ENCODE measurements at places on chromosomes 1 and 21. TPM values are rescaled to one million over a fixed set of nuclear protein-coding genes. Genes with fewer than 3 reads are reported as not detected.

DNA sequence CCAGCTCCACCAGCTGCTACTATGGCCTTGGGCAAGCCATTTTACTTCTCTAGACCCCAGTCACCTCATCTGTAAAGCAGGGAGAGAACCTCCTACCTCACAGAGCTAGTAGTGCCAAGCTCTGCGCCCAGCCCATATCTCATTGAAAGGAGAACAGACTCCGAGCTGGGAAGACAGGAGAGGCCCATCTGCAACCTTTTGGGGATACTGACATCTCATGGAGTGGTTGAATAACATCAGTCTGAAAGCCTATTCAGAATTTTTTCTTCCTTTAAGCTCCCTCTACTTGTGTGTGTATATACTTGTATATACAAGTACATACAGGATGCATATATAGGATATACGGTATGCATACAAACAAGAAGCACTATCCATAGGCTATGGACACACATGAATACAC lies 279.5 kb upstream of the POU3F1 start:
- no peak for DNase-seq

DNA sequence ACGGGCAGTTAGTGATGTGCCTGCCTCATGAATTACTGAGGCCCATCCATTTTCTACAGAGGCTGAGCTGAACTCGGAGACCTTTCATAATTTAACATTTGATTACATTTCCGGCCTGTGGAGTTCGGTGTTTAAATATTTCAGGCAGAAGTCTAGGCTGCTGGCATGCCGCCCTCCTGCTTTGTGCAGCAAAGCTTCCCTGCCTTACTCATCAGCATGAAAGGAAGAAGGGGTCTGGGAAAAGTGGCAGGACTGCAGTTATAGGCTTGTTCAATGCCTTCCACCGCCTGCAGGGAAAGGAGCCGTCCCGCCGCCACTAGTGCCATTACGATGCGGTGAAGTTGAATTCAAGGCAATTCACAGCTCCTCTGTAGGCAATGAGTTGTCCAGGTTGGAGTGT lies 527.9 kb downstream of the NPHP4 start:
- DNase-seq: no peak

DNA sequence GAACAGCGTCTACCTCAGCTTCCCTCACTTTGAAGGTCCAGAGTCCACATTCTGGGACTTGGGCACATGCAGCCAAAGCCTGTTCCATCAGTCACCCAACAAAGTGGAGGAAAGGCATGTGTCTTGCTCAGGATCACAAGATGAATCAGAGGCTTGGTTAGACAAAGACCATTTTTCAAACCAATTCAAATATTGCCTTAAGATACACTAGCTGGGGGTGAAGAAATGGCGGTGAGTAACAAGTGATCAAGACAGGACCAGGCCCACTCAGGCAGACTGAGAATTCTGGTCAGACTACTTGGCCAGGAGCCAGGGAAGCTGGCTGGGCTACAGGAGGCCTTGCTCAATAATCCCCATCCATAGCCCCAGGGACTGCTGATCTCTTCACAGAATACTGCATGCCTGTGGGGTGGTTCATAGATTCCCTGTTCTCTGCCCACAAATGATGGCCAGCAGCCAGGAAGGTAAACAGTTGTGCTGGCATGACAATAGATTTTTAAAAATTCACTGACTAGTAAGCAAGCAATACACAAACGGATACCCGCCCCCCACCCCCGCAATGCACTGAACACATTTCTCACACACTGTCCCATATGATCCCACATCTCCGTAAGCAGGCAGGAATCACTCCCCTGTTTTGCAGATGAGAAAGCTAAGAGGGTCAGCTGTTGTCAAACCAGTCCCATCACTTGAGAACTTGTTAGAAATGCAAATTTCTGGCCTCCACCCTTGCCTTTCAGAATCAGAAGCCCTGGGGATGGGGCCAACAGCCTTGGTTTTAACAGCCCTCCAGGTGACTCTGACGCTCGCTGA lies 27.2 kb downstream of the ERI3 start:
- DNase-seq: peak; percentile 89

DNA sequence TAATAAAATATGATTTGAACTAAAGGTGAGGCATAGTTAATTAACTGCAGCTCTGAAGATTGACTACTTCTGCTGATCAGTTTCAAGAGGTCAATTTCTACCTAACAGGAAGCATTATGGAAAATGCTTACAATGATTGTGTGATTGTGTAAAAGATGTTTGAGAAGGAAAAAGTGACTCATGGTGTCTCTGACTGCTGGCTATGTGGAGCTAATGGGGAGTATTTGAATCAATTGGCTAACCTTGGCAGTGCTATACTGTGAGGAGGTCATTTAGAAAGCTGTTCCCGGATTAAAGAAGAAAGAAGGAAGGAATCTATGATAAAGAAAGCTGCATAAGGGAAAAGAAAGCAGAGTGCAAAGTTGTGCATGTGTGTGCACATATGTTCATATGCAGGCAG lies 376.5 kb downstream of the ADGRL2 start:
- no peak for DNase-seq

DNA sequence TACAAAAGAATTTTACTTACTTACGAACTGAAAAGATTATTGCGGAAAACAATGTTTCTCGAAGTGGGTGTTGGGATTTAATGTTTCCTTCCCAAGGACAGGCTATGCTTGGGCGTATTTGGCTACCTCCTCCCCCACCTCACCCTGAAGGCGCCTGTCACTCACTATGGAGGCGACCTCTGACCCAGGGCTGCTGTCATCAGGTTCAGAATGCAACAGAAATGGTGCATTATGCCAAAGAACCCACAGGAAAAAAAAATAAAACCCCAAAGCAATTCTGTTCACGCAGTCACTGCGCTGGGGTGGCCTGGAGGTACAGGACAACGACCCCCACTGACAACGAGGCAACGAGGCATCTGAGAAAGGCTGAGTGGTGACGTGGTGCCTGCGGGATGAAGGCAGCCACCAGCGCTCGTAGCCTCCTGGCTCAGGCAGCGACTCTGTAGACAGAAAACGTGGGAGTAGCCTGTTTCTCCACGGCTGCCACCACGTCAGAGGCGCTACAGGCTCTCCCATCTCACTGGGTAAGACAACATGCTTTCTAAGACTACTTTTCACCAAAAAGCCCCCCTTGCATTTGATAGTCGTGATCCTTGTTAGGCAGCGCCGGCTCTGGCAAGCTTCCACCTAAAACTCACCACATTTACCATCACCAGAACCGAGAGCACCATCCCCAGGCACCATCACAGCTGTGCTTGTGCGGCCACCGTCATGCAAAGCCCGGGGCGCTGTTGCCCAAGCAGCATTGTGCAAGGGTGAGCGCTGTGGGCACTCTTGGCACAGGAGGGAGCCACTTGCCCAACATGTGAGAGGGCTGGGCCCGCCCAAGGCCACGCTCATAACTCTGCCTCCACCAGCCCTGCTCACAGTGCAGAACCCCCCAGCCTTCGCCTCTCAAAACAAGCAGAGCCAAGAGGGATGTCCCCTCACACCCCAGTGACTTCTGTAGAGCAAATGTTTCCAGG lies 14.3 kb downstream of the NADK start:
- peak; percentile 71 for DNase-seq

DNA sequence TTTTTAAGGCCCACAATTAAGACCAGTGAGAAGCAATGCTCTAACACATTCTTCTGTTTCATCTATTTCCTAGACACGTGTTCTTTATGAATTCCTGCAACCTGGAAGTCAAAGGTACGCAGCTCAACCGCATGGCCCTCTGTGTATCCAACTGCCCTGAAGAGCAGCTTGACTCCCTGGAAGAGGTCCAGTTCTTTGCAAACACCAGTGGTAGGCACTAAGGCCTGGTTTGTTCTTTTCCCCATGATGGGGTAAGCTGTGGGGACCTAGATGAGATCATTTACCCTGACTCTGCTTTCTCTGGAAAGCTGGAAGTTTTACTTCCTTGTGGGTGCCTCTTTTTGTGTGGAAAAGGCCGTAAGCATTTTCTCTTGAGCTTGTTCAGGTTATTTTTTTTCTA lies 7.3 kb downstream of the SLC44A3 start:
- DNase-seq: no peak

DNA sequence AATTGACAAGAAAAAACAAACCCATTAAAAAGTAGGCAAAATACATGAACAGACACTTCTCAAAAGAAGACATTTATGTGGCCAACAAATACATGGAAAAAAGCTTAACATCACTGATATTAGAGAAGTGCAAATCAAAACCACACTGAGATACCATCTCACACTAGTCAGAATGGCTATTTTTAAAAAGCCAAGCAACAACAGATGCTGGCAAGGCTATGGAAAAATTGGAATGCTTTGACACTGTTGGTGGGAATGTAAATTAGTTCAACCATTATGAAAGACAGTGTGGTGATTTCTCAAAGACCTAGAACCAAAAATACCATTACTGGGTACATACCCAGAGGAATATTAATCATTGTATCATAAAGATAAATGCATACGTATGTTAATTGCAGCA lies 641.1 kb upstream of the B3GALT2 start:
- no peak for DNase-seq

GRCh38 chr1:160284220-160284781 lies 632 bp downstream of the PEX19 start:
- DNase-seq: no peak

DNA sequence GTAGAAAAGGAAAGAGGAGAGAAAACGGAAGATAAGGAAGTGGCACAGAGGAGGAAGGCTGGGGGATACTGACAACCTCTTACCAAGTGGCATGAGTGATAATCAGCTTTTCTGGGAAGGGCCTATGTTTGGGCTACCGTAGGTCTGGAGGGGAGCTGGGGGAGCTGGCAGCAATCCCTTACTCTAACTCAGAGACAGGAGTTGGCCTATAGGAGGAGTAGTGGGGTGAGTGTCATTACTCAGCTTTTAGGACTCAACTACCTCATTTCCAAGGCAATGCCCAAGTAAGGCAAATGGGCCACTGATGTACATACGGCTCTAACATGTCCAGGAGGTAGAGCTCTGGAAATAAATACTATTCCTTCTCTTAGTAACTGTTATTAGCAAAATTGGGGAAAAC lies 48.7 kb upstream of the DMRTA2 start:
- no peak for DNase-seq

DNA sequence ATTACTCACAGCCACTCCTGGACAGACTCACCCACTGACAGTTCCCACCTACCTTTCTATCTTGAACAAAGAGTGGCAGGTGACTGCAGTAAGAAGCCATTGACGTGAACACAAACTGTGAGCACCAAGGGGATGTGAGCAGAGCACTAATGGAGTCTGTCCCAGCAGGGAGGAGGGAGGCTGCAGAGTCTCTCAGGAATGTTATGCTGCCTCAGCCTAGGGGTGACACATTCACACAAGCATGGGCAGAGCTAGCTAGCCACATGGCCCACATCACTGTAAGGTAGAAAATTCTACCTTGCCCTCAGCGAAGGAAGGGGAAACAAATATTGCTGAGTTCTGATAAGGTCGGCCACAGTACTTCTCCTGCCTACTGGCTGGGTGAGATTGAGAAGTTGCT lies 56.8 kb upstream of the PTGFRN start:
- no peak for DNase-seq

DNA sequence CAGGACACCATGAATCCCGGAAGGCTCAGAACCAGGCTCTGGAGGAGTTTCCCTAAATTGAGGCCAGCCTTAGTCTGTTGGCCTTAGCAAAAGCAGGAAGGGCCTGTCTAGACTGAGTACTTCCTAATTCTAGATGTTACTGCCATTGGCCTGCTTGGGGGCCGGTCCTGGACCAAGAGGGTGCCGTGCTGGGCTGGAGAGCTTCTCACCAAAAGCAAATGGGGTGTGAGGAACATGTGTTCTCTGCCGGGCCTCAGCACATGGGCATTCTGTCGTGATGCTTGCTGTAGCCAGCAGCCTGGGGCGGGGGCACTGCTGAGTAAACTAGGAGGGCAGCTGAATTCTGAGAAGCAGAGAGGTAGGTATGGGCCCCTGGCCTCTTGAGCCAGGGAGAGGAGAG lies 35.7 kb upstream of the MAN1C1 start:
- no peak for DNase-seq

- no peak for DNase-seq
Measured at GRCh38 chr1:59198564-59198963, 98.3 kb upstream of the FGGY start.

GRCh38 chr1:171266930-171267329 lies 18.6 kb downstream of the FMO1 start:
- no peak for DNase-seq

DNA sequence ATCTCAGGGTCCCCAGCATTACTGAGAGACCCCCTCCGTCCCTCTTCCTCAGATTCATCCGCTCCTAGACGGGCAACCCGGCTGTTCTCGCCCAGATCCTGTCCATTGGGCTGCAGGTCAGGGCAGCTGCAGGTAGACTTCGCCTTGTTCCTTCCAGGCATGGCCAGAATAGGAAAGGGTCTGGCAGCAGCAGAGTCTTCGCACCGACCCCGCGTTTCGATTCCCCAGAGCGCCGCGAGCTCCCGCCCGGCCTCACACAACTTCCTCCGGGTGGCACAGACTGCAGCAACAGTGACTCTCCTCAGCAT lies 265 bp downstream of the NRDC start:
- no peak for DNase-seq

DNA sequence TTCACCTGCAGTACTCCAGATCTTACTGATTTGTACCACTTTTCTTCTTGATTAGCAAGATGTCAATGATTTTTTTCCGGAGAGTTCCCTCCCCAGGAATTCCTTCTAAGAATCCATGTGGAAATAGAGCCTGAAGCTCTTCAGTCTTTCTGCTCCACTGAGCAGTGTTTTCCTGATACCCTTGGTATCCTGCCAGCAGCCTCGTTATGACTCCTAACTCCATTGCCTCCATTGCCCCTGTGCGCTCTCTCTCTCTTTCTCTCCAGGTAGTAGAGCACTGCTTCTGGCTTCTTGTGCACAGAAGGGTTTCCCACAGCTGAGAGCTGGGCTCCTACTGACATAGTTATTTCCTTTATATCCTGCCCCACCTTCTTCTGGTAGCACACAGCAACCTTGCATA lies 12.2 kb downstream of the UBE2U start:
- DNase-seq: no peak

GRCh38 chr1:222769971-222770620 lies 33.1 kb downstream of the FAM177B start:
- no peak for DNase-seq

Gene SPRR4
- total RNA-seq: not detected

Gene KCNK1
- 60.9 TPM for total RNA-seq

All from left cardiac atrium (tissue), 4 donors.